ENCODE measurements at places on chromosomes 12 and 14.
A peak's percentile ranks its signal among the peaks of the same experiment; 100 is the strongest.

GRCh38 chr12:120692524-120693033 is 5.6 kb downstream of the MLEC start:
- DNase-seq, result no peak

- DNase-seq, result no peak
Observed at GRCh38 chr12:130614530-130614905, 101.6 kb downstream of the RIMBP2 start.

GRCh38 chr12:57001448-57001906 is 4.9 kb downstream of the ZBTB39 start:
- peak; percentile 80 for DNase-seq

GRCh38 chr14:39175445-39176262 is 600 bp downstream of the PNN start:
- DNase-seq, result no peak

DNA sequence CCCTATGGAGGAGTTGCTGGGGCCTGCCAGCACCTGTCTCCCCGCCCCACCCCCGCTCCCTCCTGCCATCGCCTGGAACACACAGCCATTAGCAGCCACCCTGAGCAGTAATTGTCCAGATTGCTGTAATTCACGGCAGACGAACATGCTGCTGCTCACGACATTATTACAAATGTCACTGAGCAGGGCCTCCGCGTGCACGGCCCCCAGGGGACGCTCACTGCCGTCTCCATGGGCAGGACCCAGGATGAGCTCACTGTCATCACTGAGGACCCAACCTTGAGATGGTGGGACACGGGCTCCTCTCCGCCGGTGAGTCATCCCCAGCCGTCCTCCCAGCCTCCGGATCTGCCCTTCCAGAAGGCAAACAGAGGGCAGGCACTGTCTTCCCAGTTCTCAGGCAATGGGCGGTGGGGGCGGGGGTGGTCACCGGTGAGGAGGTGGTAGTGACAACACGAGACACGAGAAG is 100.4 kb downstream of the RFLNA start:
- no peak for DNase-seq

- DNase-seq, result no peak
Observed at GRCh38 chr12:10268037-10268436, 39.6 kb upstream of the KLRD1 start.

- DNase-seq, result no peak
Observed at GRCh38 chr12:129207084-129207483, 353.8 kb downstream of the GLT1D1 start.

- DNase-seq, result no peak
Observed at GRCh38 chr12:58026426-58026825, 85.1 kb downstream of the ATP23 start.

- DNase-seq, result no peak
Observed at GRCh38 chr12:28893365-28893764, 255.7 kb upstream of the FAR2 start.

- no peak for DNase-seq
Observed at GRCh38 chr12:28294300-28294699, 104.0 kb downstream of the CCDC91 start.

DNA sequence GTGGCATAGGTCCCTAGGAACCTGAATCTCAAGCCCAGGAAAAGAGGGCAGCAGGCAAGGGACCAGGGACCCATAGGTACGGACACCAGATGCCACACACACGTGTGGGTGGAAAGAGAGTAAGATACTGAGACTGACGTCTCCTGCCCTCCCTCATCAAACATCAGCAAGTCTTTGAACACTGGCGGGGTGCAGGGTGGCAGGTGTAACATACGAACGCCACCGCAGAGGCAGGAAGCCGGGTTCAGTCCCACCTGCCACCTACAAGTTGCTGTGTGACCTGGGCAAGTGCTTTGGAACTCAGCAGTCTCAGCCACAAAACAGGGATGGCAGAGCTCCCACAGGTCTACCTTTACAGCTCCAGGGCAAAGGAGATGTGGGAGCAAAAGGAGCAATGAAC is 11.1 kb downstream of the ACTN1 start:
- DNase-seq, result peak; percentile 62

- no peak for DNase-seq
Observed at GRCh38 chr12:26331960-26332359, 136.6 kb downstream of the SSPN start.

DNA sequence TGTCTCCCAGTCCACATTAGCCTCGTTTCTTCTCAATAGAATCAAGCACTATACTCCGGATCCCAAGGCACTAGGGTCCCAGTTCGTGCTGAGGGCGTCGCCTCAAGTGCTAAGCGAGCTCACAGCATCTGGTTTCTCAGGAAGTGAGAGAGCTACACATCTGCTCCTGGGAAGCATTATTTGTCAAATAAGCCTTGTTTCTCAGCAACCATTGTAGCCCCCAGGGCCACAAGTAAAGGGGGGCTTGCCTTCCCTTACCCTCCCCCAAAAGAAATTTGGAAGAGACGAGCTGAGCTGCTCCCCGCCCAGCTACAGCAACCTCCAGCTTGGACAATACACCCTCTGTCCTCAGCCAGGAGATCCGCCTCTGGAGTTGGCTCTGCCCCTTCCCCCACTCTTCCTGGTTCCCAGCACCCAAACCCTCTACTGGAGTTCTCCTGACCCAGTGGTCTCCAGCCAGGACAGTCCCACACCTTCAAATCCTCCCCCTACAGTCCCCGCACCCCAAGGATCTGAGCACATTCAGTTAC is 5.7 kb upstream of the TNS2 start:
- DNase-seq, result no peak

DNA sequence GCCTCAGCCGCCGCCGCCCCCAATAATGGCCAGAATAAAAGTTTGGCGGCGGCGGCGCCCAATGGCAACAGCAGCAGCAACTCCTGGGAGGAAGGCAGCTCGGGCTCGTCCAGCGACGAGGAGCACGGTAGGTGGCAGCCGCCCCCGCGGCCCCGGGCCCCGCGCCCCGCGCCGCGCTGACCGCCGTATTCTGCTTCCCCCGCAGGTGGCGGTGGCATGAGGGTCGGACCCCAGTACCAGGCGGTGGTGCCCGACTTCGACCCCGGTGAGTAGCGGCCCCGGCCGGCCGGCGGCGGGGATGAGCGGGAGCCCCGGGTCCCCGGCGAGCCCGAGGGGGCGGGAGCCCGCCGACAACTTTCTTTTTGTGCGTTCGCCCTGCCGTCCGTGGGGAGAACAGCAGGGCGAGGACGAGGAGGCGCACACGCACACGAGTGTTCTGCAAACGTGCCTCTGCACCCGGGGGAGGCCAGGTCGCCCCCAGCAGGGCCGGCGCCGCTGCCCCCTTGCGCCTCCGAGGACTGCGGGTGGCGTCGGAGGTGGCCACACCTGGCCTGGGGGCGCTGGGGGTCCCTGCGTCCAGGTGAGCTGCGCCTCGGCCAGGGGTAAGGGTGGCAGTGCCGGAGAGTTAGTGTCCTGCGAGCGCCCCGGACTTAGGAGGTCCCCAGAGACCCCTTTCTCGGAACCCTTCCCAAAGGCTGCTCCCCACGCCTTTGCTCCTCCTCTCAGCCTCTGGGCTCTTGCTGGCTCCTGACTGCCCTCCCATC is 794 bp downstream of the RCOR1 start:
- peak; percentile 71 for DNase-seq

DNA sequence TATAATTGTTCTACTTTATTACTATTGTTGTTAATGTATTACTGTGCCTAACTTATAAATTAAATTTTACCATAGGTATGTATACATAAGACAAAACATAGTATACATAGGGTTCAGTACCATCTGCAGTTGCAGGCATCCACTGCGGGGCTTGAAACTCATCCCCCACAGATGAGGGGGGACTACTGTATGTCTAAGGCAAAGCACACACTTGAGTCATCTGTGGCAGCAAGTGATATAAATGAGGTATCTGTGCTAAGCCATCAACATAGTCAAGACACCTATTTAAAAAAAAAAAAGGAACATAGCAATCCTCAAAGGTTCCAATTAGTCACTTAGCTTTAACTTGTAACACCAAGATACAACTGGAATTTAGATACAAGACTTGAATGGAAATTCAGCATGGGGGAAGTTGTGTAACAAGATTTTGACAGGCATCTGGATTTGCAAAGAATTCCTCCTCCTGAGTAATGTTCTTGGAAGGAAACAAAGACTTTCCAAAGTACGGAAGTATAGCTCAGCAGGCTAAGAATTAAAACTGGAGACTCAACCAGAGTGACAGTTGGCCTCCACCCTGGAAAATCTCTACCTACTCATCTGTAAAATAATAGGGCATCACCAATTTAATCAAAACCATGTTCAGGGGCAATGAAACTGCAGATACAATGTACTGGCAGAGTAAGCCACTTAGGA is 14.9 kb downstream of the DCAF5 start:
- peak; percentile 20 for DNase-seq

DNA sequence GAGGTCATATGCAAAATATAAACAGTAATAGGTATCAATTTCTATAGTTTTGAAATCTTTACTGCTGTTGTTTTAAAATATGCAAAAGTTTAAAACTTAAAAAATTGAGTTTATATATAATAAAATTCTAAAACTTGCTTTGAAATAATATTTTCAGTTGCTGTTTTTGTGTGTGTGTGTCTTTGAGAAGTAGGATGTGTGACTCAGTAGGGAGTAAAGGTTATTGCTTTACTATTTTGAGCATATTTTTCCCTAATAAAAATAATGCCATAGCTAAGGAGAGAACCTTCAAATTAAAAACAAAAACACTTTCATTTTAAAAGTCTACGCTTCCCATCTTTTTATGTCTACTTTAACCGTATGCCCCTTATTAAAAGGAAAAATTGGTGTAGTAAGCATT is 238.1 kb downstream of the FBXL14 start:
- no peak for DNase-seq

- DNase-seq, result peak; percentile 34
Observed at GRCh38 chr12:132561427-132562156, 48.8 kb downstream of the LRCOL1 start.

DNA sequence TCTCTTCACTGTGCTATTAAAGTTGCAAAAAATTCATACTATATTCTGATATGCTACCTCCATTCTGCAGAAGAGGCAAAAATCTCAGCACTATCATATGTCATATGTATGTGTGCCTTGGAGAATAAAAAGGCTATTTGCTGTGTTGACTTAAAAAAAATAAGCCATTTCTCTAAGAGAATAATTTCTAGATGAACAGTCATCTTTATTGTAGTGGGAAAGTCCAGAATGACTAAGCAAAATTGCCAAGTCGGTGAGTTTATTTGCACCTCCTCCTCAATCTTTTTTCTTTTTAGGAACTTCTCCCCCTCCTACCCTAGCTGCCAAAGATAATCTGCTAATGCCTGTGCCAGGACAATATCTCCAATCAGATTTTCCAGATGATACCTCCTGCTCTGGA is 353.8 kb upstream of the FAR2 start:
- DNase-seq, result no peak

GRCh38 chr12:89663577-89664357 is 44.9 kb downstream of the ATP2B1 start:
- peak; percentile 16 for DNase-seq

GRCh38 chr12:66688846-66689439 is 10.1 kb upstream of the GRIP1 start:
- DNase-seq, result peak; percentile 35

DNA sequence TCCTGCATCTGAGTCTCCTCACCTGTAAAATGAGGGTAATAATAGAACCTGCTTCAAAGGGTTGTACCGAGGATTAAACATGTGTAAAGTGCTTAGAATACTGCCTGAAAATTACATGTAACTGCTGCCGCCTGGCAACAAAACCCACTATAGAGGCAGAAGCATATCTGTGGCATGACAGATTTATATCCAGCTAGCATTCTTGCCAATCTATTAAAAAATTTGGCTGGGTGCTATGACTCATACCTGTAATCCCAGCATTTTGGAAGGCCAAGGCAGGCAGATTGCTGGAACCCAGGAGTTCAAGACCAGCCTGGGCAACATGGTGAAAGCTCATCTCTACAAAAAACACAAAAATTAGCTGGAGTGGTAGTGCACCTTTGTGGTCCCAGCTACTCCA is 16.4 kb upstream of the KSR2 start:
- no peak for DNase-seq

- DNase-seq, result no peak
Observed at GRCh38 chr12:51914034-51914923, 7.0 kb downstream of the ACVRL1 start.

GRCh38 chr12:110165540-110166159 is 41.5 kb downstream of the IFT81 start:
- DNase-seq, result no peak

- DNase-seq, result no peak
Observed at GRCh38 chr12:3263939-3264922, 187.1 kb downstream of the TSPAN9 start.

DNA sequence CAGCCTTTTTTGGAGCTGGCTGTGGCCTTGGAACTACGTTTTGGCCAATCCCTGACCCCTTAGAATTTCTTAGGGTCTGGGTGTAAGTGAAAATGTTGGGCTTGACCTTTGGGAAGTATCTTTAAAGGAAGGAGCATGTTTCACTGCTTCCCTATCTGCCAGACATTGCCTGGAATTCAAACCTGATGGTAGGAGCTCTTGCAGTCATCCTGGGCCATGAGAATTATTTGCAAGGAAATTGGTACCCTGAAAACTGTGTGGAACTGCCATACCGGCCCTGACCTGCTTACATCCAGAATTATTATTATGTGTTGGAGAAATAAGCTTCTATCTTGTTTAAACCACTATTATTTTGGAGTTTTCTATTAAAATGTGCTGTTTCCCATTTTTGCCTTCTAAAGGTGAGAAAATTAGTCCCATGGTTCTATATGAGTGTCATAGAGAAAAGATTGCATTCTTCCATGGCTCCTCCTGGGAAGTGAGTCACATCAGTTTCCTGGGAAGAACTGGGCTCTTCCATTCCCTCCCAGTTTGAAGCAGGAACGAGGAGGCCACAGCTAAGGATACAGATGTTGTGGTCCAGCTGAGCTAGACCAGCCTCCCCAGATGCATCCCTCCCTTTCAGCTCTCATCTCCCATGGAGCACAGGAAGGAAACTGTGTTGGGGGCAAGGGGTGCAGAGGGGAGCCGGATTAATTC is 9.5 kb upstream of the PGF start:
- DNase-seq, result no peak

DNA sequence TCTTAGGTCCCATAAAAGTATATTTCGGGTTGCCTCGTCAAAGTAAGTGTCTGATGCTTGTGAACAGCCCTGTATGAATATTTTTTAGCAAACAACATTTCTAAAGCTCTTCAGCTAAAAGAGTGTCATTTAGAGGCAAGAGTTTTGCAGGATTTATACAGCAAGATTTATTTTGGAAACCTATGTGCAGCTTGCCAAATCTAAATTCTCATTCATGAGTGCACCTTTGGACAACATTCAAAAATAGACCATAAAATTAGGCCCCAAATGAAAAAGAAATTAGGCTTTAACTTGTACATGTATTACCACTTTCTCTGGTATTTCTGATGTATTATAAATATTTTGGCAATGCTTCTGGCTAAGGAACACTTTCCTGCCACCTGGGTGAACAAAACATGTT is 224.4 kb upstream of the PDZRN4 start:
- DNase-seq, result no peak

- no peak for DNase-seq
Observed at GRCh38 chr12:48005750-48006021, 1.4 kb upstream of the COL2A1 start.
